ENCODE measurements at places on chromosomes 16 and 17.

GRCh38 chr17:66950325-66950724, 14.2 kb upstream of the CACNG4 start:
- no peak for DNase-seq

DNA sequence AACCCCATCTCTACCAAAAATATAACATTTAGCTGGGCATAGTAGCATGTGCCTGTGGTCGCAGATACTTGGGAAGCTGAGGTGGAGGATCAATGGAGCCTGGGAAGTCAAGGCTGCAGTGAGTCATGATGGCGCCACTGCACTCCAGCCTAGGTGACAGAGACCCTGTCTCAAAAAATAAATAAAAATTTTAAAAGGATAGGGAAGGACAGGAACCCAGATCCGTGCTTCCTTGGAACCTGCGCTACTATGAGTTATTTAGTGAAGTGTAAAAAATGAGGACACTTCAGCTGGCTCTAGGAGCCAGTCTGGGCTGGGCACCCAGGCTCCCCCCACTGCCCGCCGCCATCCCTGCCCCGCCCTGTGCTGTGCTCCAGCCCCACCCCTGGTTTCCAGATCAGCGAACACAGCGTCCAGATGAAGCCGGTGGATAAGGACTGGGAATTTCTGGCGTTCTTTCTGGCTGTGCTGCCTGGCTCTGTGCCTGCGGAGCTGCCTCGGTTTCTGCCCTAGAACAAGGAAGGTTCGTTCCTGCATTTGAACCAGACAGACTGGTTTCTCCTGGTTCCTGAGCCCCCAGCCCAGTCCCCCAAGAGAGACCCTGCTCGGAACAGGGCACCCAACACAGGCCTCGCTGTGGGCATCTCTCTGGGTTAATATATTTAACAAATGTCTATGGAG, 18.5 kb downstream of the PLLP start:
- peak; percentile 61 for DNase-seq

GRCh38 chr17:78532311-78532710, 44.9 kb downstream of the DNAH17 start:
- no peak for DNase-seq

DNA sequence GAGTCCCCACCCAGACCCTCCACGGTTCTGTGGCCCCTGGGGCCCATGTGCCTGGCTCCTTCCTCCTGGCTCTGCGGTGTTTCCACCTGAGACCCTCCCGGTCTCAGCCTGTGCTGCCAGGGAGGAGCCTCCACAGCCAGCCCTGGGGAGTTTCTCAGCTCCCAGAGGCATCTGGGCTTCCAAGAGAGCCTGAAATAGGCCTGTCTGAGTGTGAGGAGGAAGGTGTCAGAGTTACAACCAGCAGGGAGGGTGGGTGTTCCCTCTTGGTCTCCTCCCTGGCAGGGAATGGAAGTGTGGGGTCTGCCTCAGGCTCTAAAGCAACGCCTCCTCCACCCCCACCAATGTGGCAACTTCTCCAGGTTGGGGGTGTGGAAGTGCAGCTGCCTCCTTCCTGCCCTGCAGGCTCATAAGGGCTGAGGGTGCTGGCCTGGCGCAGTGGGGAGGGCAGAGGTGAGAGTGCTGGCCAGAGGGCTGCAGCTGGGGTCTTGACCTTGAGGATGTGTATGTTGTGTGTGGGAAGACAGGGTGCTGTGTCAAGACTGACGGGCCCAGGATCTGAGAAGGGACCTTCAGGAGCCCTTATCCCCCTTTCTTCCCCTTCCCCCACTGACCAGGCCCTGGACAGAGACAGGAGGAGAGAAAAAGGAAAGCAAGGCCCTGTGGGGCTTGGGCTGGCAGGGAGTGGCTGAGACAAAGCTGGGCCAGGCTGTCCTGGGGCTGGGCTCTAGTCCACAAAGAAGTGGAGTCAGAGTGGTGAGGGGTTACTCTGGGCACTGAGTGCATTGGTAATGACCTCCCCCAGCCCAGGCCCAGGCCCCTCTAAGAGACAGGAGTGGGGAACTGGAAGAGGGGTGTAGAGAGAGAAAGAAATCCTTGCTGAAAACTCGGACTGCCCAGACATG, 2.4 kb downstream of the CYGB start:
- DNase-seq, result no peak

DNA sequence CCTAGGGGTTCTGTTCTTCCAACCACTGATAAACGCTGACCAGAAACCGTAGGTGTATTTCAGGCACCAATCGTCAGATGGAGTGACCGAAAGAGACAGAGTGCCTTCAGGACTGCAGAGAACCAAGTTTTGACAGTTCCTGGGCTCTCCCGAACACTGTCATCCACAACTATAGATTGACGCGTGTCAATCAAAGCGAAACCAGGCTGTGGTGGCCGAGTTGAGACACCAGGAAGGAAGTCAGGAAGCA, 11.9 kb upstream of the AURKB start:
- no peak for DNase-seq

DNA sequence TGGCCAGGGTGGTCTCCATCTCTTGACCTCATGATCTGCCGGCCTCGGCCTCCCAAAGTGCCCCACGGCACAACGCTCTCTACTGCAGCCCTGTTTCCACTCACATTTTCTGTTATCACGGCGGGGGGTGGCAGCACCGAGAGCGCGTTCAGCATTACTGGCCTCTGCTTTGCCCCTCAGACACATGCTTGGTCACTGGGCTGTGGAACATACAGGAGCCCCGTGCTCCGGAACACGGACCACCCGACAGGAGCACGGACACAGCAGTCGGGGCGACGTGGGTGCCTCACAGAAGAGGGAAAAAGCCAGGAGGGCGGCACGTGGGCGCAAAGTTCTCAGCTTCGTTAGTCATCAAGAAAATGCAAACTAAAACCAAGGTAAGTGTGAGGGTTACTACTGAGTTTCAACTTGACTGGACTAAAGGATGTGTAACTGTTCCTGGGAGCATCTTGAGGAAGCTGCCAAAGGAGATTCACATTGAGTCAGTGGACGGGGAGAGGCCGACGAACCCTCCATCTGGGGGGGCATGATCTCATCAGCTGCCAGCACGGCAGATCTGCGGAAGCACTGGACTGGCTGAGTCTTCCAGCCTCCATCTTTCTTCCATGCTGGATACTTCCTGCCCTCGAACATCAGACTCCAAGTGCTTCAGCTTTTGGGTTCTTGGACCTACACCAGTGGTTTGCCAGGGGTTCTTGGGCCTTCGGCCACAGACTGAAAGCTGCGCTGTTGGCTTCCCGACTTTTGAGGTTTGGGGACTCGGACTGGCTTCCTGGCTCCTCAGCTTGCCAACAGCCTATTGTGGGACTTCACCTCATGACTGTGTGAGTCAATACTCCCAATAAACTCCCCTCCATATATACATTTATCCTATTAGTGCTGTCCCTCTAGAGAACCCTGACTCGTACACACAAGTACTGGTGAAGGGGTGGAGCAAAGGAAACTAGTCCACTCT, 106.8 kb downstream of the ZNF778 start:
- DNase-seq, result peak; percentile 95

GRCh38 chr16:86396901-86397311, 113.4 kb upstream of the FOXF1 start:
- peak; percentile 93 for DNase-seq

DNA sequence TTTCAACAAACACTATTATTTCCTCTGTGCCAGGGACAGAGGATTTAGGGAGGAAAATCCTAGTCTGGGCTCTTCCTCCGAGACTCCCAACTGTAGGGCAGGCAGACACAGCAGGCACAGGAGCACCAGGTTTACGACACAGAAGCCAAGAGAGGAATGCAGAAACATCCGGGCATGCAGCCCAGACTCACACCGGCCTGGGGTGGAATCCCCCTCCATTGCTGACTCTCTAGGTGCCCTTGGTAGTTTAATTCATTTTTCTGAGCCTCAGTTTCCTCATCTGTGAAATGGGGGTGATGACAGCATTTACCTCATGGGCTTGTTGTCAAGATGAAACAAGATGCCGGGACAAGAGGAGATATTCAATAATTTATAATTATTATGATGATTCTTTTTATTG, 14.9 kb downstream of the CA4 start:
- DNase-seq, result no peak

- no peak for DNase-seq
Observed at GRCh38 chr17:37614823-37615222, 5.6 kb upstream of the SYNRG start.

DNA sequence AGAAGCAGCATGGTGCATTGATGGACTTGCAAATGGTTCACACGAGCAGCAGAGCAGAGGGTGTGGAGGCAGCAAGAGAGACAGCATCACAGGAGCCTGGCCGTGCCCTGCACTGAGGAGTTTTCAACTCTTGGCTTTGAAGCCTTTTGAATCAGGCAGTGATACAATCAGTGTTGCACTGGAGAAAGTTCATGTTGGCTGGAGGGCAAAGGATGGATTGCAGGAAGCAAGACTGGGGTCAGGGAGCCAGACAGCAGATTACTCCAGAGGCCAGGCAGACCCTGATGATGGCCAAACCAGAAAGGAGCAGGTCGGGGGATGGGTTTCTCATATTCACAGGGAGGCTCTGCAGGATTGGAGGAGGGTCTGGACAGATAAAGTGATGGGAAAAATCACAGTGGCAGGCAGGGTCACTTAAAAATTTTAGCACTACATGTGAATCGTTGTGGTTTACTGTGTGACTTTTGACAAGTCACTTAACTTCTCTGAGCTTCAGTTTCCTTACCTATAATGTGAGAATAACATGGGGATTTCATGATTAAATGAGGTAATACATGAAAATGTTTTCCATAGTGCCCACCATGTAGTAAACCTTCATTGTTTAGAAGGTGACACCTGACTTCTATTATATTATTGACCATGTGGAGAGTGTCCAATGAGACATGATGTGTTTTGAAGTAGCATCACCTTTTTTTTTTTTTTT, 125.3 kb downstream of the SALL1 start:
- no peak for DNase-seq

GRCh38 chr16:71565812-71566700, 10.8 kb downstream of the TAT start:
- no peak for DNase-seq

GRCh38 chr17:14460516-14461226, 159.8 kb downstream of the HS3ST3B1 start:
- DNase-seq, result no peak

DNA sequence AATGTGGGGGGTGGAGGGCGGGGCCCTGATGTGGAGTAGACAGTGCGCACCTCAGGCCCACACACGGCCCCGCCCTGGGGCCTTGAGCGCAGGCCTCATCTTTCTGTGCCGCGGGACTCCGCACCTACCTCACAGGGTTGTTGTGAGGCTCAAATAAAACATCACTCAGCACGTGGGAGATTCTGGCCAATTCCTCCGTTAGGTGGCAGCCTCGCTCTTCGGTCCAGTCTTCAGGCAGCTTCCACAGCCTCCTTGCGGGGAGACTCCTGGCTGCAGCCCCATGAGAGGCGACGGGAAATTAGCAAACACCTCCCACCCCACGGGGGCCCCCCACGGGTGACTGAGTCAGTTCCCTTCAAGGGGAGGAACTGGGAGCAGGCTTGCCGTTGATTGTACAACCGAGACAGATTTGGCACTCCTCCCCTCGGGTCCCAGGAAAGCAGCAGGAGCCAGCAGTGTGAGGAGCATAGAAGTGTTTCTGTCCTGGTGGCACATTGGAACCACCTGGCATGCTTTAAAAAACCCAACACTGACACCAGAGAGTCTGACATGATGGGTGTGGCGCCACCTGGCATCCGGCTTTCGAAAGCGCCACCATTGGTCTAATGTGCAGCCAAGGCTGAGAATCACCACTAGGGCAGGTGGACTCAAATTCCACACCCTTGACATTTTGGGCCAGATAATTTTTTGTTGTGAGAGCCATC, 7.6 kb downstream of the MRM1 start:
- DNase-seq, result peak; percentile 38

DNA sequence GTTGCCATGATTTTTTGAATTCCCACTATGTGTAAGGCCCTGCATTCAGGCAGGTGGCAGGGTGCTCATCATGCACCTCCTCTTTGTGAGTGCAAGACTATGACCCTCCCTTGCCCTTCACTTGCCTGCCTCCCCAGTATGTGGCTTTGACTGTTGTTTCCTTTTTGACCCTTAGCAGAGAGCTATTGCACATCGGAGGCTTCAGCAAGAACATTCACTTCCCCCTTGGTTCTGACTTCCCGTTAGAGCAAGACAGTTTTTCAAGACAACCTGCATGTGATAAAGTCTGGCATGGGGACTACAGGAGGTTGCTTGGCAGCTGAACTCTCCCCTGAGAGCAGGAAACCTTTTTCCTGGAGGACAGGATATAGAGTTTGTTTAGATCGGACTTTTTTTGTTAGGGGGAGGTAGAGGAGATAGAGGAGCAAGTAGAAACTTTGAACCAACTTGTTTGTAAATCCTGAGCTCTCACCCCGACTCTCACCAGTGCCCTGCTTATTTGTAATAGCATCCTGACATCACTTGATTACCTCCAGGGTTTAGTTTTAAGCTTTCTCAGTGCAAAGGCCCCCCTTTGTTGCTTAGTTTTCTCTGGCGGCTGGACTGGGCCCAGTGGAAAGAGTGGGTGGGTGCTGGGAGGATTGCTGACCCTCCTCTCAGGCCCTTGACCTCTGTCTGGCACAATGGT, 34.3 kb downstream of the LIMD2 start:
- no peak for DNase-seq

- no peak for DNase-seq
Observed at GRCh38 chr17:2608350-2608913, 15.0 kb downstream of the PAFAH1B1 start.

DNA sequence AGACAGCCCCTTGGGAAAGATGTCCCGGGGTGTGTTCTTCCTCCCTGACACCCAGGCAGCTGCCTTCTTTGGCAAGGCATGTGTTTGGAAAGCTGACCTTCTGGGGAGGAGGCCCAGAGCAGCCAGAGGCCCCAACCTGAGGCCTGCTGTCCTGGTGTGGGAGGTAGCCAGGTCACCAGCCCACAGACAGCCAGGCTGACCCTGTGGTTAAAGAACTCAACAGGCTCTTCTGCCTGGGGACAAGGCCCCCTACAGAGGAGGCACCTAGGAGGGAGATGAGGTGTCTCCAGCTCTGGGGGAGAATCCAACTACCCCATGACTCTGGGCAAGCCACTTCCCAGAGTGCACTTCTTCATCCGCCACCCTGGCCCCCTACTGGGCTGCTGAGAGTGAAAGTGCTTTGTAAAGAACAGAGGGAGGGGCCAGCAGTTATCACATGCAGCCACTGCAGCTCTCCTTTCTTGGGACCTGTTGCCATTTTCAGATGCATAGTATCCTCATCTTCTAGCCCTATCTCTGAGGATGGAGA, 13.1 kb upstream of the SREBF1 start:
- DNase-seq, result peak; percentile 30

GRCh38 chr17:60604686-60605334, 4.8 kb downstream of the PPM1D start:
- DNase-seq, result peak; percentile 82

DNA sequence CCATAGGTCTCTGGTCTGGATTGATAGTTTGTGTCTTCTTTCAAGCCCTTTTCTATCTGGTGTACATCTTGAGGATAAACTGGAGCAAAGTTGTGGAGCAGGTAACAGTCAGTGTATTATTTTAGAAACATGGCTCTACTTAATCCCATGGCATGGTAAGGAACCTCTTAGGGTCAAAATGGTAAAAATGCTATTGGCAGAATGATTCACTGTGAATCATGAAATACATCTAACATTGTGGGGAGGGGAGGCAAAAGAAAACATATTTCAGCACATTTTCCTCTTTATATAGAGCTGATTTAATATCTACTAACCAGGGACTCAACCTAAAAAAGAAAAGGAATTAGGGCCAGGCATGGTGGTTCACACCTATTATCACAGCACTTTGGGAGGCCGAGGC, 17.9 kb upstream of the ALDH3A2 start:
- no peak for DNase-seq

GRCh38 chr16:56294579-56294978, 103.3 kb downstream of the GNAO1 start:
- peak; percentile 92 for DNase-seq

- DNase-seq, result no peak
Observed at GRCh38 chr17:19579867-19580565, 46.4 kb downstream of the SLC47A1 start.

Data from astrocyte (in vitro differentiated cells and primary cell).